ENCODE measurements at places on chromosomes 16 and 17.

DNA sequence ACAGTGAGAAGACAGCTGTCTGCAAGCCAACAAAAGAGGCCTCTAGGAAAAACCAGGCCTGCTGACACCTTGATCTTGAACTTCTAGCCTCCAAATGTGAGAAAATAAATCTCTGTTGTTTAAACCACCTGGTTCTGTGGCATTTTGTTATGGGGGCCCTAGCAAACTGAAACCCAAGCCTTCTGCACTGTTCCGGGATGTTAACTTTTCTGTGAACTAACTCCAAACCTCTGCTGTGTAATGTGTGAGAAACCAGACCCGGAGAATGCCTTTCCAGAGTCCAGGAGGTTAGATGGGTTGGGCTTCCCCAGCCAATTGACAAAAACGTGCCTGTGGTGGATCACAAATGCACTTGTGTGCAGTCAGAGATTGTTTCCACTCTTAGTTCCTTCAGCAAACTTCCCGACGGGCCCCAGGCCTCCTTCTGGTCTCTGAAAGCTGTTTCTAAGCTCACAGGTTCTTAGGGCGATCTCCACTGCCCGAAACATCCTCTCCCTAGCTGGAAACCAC is 13.6 kb upstream of the GGA2 start:
- no peak for DNase-seq

DNA sequence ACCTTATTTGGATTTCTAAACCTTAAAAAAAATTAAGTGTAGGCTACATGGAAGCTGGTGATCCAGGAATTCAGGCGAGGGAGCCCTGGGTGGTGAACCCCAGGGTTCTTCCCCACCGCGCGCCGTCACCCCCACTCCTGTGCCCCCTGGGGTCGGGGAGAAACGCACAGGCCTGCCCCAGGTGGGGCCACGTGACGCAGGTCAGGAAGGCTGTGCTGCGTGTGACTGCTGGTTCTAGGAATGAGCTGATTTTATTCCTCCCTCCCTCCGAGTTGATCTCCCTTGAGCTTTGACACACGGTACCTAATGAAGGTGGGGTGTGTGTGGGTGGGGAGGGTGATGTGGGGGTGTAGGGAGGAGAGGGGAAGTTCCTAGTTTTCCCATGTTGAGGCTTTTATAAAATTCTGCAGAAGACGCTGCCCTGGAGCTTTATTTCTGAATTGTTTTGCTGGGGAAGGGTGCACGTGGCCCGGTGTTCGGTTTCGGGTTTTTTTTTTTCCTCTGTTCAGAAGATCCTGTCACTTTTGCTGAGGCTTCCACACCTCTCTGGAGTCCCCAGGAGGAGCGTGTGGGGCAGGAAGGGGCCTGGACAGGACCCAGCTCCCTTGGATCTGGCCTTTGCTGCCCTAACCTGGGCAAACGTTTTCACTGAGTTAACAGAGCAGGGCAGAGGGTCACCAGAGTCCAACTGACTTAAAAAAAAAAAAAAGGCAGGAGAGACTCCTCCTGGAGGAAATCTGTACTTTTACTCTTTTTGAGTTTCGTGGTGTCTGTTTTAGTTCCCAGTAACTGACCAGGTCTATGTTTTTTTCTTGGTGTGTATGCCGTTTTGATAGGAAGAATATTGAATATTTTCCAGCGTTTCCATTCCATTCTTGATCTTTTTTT is 55.8 kb upstream of the GSE1 start:
- DNase-seq, result peak; percentile 25

- no peak for DNase-seq
Measured at GRCh38 chr16:4937782-4938682, 1.1 kb upstream of the PPL start.

- peak; percentile 86 for DNase-seq
Measured at GRCh38 chr16:75433732-75434413, 570 bp upstream of the CFDP1 start.

DNA sequence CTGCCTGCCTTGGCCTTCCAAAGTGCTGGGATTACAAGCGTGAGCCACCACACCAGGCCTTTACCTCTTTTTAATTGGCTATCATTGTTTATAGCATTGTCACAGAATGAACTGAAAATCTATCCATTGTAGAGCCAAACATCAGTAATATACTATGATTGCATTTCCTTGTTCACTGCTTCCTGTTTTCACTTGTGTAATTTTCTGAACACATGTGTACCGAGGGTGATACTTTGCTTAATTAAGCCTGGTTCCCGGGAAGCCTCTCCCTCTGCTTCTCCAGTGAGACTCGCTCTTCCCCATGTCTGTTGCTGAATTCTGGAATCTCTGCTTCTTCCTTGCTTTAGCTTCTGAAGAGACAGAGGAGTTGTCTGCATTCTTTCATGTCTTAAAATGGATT is 33.1 kb downstream of the POLR3E start:
- no peak for DNase-seq

DNA sequence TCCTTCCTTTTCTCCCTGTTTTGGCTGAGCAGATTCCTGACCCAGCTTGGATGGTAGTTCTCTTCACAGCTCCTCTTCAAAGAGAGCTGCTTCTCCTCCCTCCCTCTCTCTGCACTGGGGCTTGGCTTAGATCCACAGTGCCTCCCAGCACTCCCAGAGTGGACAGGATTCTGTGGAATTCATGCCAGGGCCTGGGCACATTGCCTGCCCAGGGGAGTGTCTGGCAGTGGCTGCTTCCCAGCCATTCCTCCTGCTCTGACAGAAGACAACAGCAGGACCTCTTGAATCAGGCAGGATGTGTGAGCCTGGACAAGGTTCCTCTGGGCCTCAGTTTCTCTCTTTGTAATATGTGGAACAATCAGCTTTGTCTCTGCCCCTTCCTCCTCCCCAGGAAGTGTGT is 4.5 kb upstream of the MMP28 start:
- DNase-seq, result no peak

DNA sequence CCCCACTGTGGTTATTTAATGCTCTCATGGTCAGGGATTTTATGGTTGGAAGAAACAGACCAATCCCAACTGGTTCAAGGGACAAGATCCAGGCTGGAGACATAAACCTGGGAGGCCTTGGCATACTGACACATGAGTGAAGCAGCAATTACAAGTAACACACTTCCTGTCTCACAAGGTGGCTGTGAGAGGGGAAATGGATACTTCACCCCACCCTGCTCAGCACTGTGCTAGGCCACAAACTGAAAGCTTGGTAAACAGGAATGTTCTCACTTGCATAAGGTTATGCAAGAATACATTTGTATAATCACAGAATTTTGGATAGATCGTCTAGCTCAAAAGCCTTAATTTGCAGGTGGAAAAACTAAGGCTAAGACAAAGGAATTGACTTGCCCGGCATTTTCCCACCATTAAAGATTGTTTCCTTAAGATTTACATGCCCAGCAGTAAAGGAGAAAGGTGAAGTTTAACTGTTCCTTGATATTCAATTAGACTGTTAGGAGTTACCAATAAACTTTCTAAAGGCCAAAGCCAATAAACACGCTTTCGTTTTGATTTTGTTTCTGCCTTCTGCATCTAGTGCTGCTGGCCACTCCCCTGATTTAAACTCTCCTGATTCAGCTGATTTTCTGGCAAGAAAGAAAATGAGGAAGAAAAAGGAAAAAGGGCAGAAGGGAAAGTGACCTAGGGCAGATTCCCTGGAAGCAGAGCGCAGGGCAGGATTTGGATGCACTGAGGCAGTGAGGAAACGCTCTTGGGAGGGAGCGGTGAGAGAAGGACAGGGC is 215.6 kb upstream of the CDH5 start:
- DNase-seq, result no peak

DNA sequence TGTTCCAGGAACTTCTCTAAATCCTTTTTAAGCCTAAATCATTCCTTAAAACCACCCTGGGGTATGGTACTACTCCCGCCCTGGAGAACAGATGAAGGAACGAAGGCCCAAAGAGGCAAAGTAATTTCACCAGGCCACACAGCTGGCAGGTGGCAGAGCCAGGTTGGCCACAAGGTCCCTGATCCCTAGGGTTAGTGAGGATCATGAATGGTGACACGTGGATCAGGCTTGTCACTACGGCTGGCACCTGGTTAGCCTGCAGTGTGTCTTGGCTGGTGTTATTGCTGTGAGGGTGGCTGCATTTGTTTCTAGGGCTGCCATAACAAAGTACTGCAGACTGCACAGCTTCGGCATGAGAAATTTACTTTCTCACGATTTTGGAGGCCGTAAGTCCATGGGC is 26.0 kb upstream of the ZNF423 start:
- DNase-seq, result no peak

GRCh38 chr17:60314423-60314822 is 77.5 kb downstream of the USP32 start:
- DNase-seq, result no peak

GRCh38 chr17:51006601-51007000 is 114.1 kb downstream of the SPAG9 start:
- DNase-seq, result no peak

Measured in NCI-H526 treated with DMSO at 0.1 percent for 48 hours (cell line).